Stimulated activated CD8-positive, alpha-beta memory T cell treated with anti-CD3 and anti-CD28 coated beads, Interleukin-7, amount 100 ng/mL, for 4 hours (primary cell): ENCODE measurements at places on chromosomes 2 and 18.

GRCh38 chr2:162623888-162624287 lies 214.7 kb downstream of the KCNH7 start:
- no peak for DNase-seq

DNA sequence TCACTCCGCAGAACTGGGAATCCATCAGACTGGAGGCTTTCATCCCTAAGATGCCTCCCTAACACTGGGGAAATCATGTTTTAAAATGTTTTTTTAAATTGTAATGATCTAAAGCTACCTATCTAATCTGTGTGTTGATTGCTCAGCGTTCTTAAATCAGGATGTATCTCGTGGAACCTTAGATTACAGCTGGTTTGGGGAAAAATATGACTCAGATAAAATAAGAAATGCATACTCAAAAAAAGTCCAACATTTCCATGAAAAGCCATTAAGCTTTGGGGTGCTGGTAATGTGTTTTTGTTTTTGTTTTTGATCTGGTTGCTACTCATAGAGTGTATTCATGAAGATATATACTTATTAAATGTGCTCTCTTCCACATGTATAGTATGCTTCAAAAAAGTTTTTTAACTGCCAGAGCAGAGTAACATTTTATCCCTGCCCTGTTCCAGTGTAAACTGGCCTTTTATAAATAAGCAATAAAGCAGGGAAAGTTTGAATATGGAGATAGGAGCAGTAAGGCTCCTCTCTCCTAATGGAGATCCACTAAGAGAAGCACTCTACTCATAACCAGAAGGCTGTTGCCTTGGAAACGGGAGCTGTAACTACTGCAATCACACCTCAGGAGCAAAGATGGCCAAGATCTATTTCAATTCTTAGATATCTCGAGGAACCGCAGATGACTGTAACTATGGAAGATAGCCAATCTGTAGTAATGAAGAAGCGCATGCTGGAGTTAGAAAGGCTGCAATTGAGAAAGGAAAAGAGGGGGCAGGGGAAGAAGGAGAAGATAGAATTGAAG lies 41.6 kb downstream of the ANKRD44 start:
- DNase-seq = no peak

DNA sequence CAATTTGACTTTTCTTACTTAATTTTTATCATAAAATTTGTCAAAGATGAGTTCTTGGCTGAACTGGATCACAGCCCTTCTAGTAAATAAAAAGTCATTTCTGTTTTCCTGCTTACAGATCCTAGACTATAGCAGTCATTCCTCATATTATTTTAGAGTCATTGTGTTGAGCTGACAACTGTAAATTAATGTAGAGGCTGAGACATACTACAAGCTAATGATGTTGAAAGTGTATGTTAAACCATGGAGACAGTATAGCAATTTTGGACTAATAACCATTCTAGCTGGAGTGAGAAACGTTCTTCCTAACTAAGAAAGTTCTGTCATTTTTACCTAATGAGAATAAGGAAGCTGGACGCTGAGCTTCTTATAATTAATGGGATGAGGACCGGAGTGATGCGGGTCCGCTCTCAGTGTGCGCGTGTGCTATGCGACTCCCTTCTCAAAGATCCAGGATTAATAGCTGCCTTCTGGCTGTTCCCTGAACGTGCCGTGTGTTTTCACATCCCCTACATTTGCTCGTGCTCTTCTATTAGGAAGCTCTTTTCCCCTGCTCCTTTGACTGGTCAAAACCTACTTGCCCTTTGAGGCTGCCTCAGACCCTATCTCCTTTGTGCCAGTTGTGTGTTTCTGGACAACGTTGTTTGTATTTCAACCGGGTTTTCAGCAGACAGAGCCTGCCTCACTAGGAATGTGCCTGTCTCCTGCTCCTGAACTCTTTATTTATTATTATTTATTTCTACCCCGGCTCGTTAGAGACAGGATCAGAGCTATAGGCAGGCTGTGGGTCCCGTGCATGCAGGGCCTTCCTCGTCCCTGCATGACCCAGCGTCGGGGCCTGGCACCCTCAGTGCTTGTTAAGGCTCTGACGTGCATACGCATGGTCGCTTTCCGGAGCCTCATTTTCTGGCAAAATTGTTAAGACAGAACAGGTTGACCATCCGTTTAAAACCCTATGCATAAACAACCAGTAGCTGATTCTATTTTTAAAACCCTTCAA lies 182.6 kb downstream of the DCDC2C start:
- DNase-seq = no peak

DNA sequence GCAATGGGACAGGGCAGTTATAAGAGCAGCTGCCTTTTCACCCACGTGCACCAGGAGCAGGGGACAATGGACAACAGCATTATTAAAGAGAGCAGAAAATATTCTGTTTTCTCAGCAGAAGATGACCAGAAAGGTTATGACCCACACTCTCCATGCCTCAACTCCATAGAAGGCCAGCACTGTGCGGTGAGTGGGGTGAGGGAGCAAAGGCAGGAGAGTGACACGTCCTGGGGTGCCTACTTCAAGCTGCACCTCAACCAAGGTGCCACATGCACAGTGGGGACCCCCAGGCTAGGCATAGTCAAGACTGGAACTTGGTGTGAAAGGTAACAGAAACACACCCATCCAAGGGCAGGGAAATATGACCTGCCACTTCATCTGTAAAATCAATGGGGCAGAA lies 50.4 kb downstream of the POLR1A start:
- no peak for DNase-seq

DNA sequence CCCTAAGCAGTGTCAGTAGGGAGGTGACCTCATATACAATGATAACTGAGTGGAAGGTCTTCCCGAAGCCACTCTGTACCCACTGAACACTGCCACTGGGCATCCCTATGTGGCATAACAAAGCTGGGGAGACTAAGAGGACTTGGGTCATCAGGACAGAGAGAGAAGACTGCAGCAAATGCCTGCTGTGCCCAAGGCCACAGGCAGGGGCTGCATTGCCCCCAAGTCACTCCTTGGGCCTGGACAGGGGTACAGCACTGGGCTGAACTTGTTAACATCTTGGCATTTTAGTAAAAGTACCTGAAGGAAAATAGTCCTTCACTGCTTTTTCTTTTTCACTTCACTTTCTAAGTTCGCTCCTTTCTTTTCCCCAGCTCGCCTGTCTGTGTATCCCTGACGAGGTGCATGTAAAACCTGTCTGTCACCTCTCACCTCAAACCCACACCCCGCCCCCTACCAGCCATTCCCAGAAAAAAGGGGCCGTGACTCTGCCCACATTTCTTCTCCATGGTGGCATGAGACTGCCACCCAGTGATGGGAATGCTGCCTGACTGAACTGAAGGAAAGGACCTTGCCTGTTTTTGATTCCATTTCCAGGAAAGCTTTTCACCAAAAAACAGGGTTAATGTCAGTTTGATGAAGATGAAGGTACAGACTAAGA lies 62.9 kb downstream of the MTHFD2 start:
- DNase-seq = no peak
